Lung (tissue), 17 donors: ENCODE measurements at places on chromosomes 5 and 9. TPM values are rescaled to one million over a fixed set of nuclear protein-coding genes. Genes with fewer than 3 reads are reported as not detected.

DNA sequence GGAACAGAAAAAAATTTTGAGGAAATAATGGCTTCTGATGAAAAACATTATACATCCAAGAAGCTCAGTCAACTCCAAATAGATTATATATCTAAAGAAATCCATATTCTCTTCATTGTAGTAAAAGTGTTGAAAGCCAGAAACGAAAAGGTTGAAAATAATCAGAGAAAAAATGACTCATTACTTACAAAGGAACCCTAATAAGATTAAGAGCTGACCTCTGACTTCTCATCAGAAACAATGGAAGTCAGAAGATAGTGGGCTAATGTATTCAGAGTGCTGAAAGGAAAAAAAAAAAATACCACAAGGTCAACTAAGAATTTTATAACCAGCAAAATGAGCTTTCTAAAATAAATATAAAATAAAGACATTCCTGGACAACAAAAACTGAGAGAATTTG is 60.0 kb downstream of the HSD17B4 start:
- no peak for DNase-seq

MAMDC2 gene
- 28.6 TPM for total RNA-seq

PCDHGB3 gene
- total RNA-seq, result 3.2 TPM

DNA sequence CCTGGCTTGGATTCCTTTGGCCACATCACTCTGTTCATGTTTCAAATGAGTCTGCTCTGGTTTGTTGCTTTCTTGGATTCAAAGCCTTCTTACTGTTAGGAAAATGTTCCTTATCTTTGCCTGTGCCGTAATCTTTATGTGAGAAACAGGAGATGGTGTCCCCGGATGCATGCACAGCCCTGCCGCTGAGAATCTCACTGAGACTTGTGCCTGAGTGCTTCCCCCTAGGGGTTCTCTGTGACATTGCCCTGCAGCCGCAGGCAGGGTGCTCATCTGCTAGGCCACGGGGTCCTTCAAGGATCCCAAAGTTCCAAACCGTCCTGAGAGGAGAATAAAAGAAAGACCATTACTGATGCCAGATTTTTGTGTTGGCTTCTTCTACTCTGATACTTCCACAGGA is 81.4 kb upstream of the ANKRD55 start:
- no peak for DNase-seq

GRCh38 chr9:74277532-74277931 is 219.6 kb upstream of the RORB start:
- DNase-seq, result no peak

CCIN gene
- total RNA-seq, result 0.89 TPM

GRCh38 chr9:129109952-129110739 is 447 bp downstream of the CRAT start:
- peak; percentile 14 for DNase-seq

PPP2R2B gene
- 1.2 TPM for total RNA-seq

DNA sequence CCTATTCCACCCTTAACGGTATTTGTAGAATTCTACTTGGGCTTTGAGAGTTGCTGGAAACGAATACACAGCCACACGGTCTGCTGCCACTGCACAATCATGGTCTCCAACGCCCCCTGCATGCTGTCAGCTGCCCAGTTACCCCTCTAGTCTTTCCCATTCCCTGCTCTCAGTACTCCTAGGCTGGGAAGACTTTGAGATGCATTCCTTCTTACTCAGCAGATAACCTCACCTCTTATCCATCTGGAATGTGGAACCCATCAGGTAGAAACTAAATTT is 92.8 kb downstream of the ANKH start:
- DNase-seq, result no peak
